ENCODE measurements at places on chromosomes 16 and 17.
A peak's percentile ranks its signal among the peaks of the same experiment; 100 is the strongest.

- no peak for DNase-seq
These were observed 9.7 kb upstream of the NXPH3 start for GRCh38 chr17:49565948-49566491.

DNA sequence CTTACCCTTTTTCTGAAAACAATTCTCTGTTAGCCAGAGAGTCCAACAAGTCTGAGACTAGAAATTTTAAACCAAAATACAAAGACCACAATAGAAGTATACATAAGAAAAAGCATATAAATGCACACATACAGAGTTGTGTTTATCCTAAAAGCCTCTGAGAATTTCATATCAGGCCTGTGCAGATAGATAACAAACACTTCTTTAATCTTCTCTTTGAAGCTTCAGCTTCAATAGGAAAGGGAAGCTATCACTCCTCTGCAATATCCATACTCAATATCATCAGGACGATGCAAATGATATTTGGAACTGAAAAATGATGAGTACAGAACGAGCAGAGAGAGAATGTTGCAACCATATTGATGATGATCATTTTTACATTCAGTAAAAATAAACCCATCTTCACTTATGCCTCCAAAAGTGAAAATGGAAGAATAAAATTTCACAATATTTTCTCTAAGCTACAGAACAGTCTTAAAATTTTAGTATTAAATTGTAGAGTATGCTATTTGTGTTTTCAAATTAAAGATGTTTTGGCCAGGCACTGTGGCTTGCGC, 61.6 kb downstream of the SKAP1 start:
- no peak for DNase-seq

DNA sequence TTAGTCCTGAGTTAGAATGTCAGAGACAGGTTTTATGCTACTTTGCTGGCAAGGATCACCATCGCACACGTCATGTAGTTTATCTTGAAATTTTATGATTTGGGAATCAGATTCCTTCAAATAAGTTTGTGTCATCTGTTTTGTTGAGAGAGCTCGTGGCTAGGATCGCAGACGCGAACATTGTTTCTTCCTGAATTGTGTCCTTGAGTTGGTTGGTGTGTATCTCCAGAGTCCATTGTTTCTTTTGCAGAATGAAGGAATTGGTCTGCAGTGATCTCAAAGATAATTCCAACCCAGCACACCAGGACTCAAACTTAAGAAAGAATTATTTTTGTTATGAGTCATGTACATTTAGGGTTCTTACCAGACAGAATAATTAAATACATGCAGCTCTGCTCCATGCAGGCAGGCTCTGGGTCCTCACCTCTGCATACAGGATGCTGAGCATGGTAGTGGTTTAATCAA, 51.6 kb downstream of the PRKCA start:
- no peak for DNase-seq

DNA sequence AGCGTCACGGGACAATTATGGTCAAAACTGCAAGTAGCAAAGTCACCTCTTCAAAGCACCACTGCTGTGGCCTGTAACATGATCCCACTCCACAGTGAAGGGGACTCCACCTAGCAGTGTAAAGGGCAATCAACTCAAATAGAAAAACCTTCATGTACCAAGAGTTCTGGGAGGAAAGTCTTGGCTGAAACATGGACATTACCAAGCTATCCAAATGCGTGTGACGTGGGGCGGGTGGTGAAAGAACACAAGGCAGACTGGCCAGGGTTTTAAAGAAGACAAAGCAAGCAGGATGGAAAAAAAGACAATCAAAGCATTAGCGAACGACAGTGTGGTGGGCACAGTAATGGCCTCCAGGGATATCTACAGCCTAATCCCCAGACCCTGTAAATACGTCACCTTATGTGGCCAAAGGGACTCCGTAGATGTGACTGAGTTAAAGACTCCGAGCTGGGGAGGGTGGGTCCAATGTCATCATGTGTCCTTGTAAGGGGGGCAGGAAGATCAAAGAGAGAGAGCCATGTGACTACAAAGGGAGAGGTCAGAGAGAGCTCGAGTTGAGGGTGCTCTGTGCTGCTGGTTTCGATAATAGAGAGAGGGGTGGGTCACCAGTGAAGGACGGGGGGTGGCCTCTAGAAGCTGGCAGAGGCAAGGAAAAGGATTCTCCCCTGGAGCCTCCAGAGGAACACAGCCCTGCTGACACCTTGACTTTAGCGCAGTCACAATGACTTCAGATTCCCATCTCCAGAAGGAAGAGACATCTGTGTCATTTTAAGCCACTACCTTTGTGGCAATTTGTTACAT, 6.0 kb downstream of the HSDL1 start:
- DNase-seq: peak; percentile 33

DNA sequence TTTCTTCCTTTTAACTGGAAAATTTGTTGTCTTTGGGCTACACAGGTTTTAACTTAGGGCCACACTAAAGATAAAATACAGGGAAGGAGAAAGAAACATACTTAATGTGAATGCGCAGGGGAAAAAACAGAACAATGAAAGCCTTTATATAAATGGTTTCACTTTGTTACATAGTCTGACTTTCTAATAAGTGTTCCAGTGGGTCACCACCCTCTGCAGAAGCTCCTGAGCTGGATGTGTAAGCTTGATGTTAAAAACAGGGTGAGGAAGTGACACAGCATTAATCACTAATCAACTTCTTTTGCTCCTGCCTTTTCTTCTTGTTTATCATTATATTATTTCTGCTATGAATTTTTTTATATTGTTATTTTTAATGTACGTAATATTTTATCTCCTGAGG, 445.6 kb upstream of the CA10 start:
- no peak for DNase-seq

GRCh38 chr16:57676553-57677085, 8.5 kb downstream of the ADGRG3 start:
- no peak for DNase-seq

GRCh38 chr16:4746215-4746614, 11.9 kb downstream of the DNAAF8 start:
- no peak for DNase-seq

DNA sequence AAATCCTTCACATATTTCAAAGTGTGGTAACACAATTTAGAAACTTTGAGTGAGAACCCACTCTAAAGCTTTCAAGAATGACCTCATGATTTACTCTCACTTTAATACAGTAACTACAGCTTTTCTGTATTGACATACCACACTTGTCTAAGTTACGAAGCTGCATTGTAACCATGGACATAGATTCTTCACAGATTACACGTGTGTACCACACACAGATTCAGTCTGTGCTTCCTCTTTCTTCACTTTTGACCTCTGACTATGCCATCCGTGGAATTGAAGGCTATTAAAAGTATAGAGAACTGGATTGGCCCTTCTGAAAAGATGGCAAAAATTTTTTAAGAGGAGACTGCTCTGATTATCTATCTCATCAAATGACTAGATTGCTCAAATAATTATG, 172.7 kb downstream of the TANC2 start:
- no peak for DNase-seq

- DNase-seq: peak; percentile 57
These were observed 157.1 kb downstream of the RGS9 start for GRCh38 chr17:65294181-65294719.

GRCh38 chr17:26962255-26963162, 331.4 kb upstream of the WSB1 start:
- DNase-seq: no peak

DNA sequence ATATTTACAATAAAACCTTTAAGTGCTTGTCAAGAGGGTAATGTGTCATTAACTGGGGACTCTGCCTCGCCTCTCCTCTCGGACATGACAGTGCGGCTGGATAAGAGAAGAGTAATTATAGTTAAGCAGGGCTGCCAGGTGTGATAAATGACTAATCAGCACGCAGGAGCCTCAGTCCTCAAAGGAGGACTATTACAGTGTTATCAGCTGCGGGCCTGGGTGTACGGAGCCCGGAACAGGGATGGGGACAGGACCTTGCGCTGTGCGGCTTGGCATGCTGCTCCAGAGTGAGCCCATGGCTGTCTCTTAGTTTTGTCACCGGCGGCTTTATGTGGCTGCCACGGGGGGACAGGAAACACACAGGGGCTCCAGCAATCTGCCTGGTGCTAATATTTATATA, 607.2 kb downstream of the MAF start:
- peak; percentile 69 for DNase-seq

GRCh38 chr17:80924111-80924806, 67.4 kb upstream of the CHMP6 start:
- no peak for DNase-seq
